ENCODE measurements at places on chromosomes 6 and 20. TPM values are rescaled to one million over a fixed set of nuclear protein-coding genes. Genes with fewer than 3 reads are reported as not detected.

The PPP1R3G gene
- total RNA-seq = 0.07 TPM

The SIM1 gene
- 0.55 TPM for total RNA-seq

GRCh38 chr6:167745670-167746389 is 80.9 kb upstream of the AFDN start:
- DNase-seq = no peak

- no peak for DNase-seq
These were observed 54.4 kb downstream of the KIZ start for GRCh38 chr20:21180248-21180647.

The ZNF318 gene
- total RNA-seq = 26.6 TPM

The HSPA1A gene
- 72.3 TPM for total RNA-seq

The PRR3 gene
- 41.5 TPM for total RNA-seq

The ADAM33 gene
- 3.0 TPM for total RNA-seq

- DNase-seq = no peak
These were observed 5.4 kb downstream of the PTPN1 start for GRCh38 chr20:50515471-50516106.

The FGD2 gene
- total RNA-seq = not detected

All from neural crest cell (in vitro differentiated cells).